ENCODE measurements at places on chromosomes 2 and 18. TPM values are rescaled to one million over a fixed set of nuclear protein-coding genes. Genes with fewer than 3 reads are reported as not detected.

The CDH7 gene
- not detected for total RNA-seq

The DNAH6 gene
- total RNA-seq: not detected

The STPG4 gene
- total RNA-seq: 0.23 TPM

The CNDP1 gene
- not detected for total RNA-seq

The ASB18 gene
- not detected for total RNA-seq

The CRYGB gene
- not detected for total RNA-seq

The FAM124B gene
- 0.12 TPM for total RNA-seq

The CD28 gene
- not detected for total RNA-seq

The CACNB4 gene
- 0.15 TPM for total RNA-seq

The TTL gene
- 26.8 TPM for total RNA-seq

The CAPN14 gene
- 0.12 TPM for total RNA-seq

The IRS1 gene
- 3.5 TPM for total RNA-seq
